ENCODE measurements at places on chromosomes 3 and 15. TPM values are rescaled to one million over a fixed set of nuclear protein-coding genes. Genes with fewer than 3 reads are reported as not detected.

The LOXL1 gene
- total RNA-seq, result 69.0 TPM

The ALDH1L1 gene
- 1.2 TPM for total RNA-seq

The DNAH12 gene
- 0.29 TPM for total RNA-seq

The ACTRT3 gene
- total RNA-seq, result 3.1 TPM

The LRTM1 gene
- not detected for total RNA-seq

The INO80 gene
- 23.7 TPM for total RNA-seq

The TLNRD1 gene
- total RNA-seq, result 13.0 TPM

The NOX5 gene
- total RNA-seq, result 0.07 TPM

The GADL1 gene
- total RNA-seq, result 4.6 TPM

The TRANK1 gene
- 80.4 TPM for total RNA-seq

The TLE3 gene
- 147 TPM for total RNA-seq

The CDC25A gene
- 13.1 TPM for total RNA-seq

The AP3S2 gene
- total RNA-seq, result 26.5 TPM

The PARL gene
- 57.4 TPM for total RNA-seq

The HIGD2B gene
- total RNA-seq, result not detected

The BFSP2 gene
- not detected for total RNA-seq

The LMAN1L gene
- total RNA-seq, result 0.35 TPM

The UBR1 gene
- 33.4 TPM for total RNA-seq

The LTF gene
- not detected for total RNA-seq

The ARL13B gene
- total RNA-seq, result 12.1 TPM

The ATP13A5 gene
- not detected for total RNA-seq

Measured in mesothelial cell of epicardium (in vitro differentiated cells).